ENCODE measurements at places on chromosomes 4 and X. TPM values are rescaled to one million over a fixed set of nuclear protein-coding genes. Genes with fewer than 3 reads are reported as not detected.

- H3K27me3 ChIP-seq, result no peaks in the 10 kb centered on the region
- H3K27ac ChIP-seq, result no peak overlapping the region
- H3K4me3 ChIP-seq, result no peak overlapping the region
Observed at GRCh38 chr4:153669838-153670237, 14.2 kb upstream of the TLR2 start.

DNA sequence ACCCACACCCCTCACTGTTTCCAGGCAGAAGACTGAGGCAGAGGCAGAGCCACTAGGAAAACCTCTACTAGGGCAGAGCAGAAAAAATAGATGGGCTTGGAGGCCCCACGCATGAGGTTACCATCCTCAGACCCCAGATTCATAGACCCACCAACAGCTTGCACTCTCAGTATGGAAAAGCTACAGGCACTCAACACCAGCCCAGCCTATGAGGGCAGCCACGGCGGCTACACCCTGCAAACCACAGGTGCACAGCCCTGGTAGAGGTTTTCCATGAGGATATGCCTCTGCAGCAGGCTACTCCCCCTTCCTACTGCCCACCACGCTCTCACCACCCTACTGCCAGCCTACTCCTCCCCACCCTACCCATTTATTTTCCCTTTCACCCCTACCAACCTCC is 235.1 kb downstream of the CWH43 start:
- no peaks in the 10 kb centered on the region for H3K36me3 ChIP-seq
- DNase-seq, result no peak
- H3K4me3 ChIP-seq, result no peak overlapping the region
- H3K4me1 ChIP-seq, result no peaks in the 10 kb centered on the region
- no peak overlapping the region for H3K27ac ChIP-seq

- no peak for DNase-seq
- H3K27ac ChIP-seq, result no peak overlapping the region
- no peaks in the 10 kb centered on the region for H3K36me3 ChIP-seq
- no peaks in the 10 kb centered on the region for H3K4me1 ChIP-seq
- no peak overlapping the region for H3K4me3 ChIP-seq
Observed at GRCh38 chrX:83819304-83819703, 41.6 kb upstream of the CYLC1 start.

- H3K4me1 ChIP-seq, result no peaks in the 10 kb centered on the region
- peak; percentile 26 for DNase-seq
- H3K27me3 ChIP-seq, result no peaks in the 10 kb centered on the region
- no peak overlapping the region for H3K4me3 ChIP-seq
- no peak overlapping the region for H3K27ac ChIP-seq
Observed at GRCh38 chrX:153469811-153470410, 465 bp downstream of the HAUS7 start.

- no peak overlapping the region for H3K27ac ChIP-seq
- DNase-seq, result no peak
- no peaks in the 10 kb centered on the region for H3K4me1 ChIP-seq
Observed at GRCh38 chr4:112069110-112069509, 76.1 kb upstream of the FAM241A start.

SPINK2 gene
- not detected for total RNA-seq

GRCh38 chr4:17132226-17132625 is 233.8 kb upstream of the LDB2 start:
- H3K4me1 ChIP-seq, result no peaks in the 10 kb centered on the region
- H3K36me3 ChIP-seq, result no peaks in the 10 kb centered on the region
- H3K27ac ChIP-seq, result no peak overlapping the region
- no peak for DNase-seq
- no peak overlapping the region for H3K4me3 ChIP-seq

DNA sequence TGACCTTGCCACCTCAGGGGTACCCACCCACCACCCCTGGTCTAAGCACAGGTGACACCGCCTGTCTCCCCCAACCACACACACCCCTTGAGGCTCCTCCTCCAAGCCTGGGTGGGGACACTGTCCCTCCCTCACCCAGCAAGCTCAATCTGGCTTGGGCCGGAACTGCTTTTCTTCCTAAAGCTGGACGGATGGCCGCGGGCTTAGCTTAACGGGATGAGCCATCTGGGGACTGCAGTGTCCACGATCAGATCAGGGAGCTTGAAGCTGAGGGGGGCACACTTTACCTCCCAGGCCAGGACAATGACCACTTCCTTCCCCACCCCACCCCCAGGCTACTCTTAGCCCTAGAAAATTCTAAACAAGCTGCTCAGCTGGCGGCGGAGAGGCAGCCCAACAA is 1.0 kb upstream of the SLC6A8 start:
- peaks cover 9% of the 10 kb centered on the region for H3K27me3 ChIP-seq
- H3K36me3 ChIP-seq, result no peaks in the 10 kb centered on the region
- H3K27ac ChIP-seq, result no peak overlapping the region
- H3K4me3 ChIP-seq, result no peak overlapping the region
- no peak for DNase-seq
- no peaks in the 10 kb centered on the region for H3K4me1 ChIP-seq

DNA sequence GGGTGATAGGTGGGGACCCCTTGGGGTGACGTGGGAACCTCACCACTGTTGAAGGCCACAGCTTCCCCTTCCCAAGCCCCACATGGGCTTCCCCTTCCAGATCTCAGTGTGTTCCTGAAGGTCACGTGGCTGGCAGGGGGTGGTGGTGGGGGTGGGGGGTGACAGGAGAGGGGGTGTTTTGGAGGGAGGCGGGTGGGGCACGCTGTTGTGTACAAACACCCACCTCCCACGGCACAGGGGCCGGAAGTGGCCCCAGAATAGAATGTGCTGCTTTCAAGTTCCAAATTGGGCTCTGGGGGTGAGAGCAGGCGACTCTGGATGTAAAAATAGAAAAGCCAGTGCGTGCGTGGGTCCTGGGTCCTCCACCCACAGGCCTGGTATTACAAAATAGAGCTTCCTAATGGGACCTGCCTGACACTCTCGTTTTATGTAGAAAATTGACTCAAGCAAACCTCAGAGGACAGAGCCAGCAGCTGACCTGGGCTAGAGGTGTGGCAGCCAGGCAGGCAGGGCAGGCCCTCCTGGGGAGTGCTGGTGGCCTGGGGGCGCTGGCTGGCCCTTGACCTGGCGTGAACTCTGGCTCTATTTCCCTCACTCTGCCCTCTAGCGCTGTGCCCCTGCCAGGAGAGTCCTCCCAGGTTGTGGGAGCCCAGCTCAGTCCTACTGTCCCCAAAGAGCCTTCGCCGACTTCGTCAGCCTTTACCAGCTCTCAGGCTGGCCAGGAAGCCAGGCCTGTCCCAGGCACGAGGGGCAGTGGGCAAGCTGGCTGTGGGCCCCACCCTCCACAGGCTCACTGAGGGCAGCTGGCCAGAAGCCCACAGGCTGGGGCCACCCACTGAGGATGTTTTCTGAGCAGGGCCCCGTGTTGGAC is 5.4 kb upstream of the SH3BP2 start:
- H3K27me3 ChIP-seq, result no peaks in the 10 kb centered on the region
- H3K27ac ChIP-seq, result peak overlapping the region; percentile 36
- H3K36me3 ChIP-seq, result no peaks in the 10 kb centered on the region
- no peak overlapping the region for H3K4me3 ChIP-seq

- H3K4me3 ChIP-seq, result no peak overlapping the region
- no peak overlapping the region for H3K27ac ChIP-seq
- no peak for DNase-seq
- H3K36me3 ChIP-seq, result no peaks in the 10 kb centered on the region
- no peaks in the 10 kb centered on the region for H3K4me1 ChIP-seq
Observed at GRCh38 chrX:31909850-31910572, 838.2 kb upstream of the FTHL17 start.

GATA1 gene
- 0.43 TPM for total RNA-seq

TEX13D gene
- total RNA-seq, result not detected

DNA sequence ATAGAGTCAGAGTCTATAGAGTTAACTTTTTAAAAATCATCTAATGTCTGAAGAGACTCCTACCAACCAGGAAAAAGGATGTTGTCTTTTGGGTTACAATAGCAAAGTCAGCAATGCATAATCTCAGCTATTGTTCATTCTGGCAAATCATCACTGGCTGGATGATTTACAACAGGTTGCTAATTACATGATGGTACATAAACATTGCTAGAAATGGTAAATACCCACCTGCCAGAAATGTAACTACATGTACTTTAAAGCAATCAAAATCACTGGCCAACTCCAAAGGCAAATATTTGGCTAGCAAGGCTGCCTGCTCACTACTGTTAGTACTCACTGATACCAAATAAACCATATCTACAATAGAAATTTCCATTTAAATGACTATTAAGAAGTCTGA is 91.1 kb downstream of the PPP3CA start:
- H3K36me3 ChIP-seq, result no peaks in the 10 kb centered on the region
- no peaks in the 10 kb centered on the region for H3K27me3 ChIP-seq
- H3K4me3 ChIP-seq, result no peak overlapping the region
- peaks cover 33% of the 10 kb centered on the region for H3K4me1 ChIP-seq

GRCh38 chr4:47238667-47239066 is 207.3 kb downstream of the GABRB1 start:
- H3K27me3 ChIP-seq, result no peaks in the 10 kb centered on the region
- no peak overlapping the region for H3K4me3 ChIP-seq
- H3K36me3 ChIP-seq, result no peaks in the 10 kb centered on the region
- no peak overlapping the region for H3K27ac ChIP-seq
- DNase-seq, result no peak
- no peaks in the 10 kb centered on the region for H3K4me1 ChIP-seq

GRCh38 chr4:26992657-26993361 is 132.2 kb downstream of the STIM2 start:
- no peak overlapping the region for H3K4me3 ChIP-seq
- no peaks in the 10 kb centered on the region for H3K4me1 ChIP-seq
- H3K27ac ChIP-seq, result no peak overlapping the region
- no peaks in the 10 kb centered on the region for H3K36me3 ChIP-seq
- peak; percentile 51 for DNase-seq

DNA sequence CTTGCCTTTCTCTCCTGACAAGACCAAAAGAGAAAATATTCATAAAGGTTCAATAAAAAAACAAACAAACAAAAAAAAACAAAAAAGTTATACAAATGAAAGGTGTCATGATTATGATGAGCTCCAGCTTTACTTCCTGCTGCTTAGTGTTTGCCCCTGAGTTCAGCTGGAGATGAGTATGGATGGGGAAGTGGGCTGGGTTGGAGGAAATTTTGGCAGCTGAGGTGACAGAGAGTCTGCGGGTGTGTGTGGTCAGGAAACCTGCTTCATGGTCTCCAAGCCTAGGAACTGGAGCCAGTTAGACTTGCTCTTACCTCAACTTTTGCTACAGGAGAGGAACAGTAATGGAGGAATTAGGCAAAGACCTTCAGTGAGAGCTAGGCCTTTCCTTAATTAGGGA is 4.3 kb upstream of the CYSLTR1 start:
- peaks cover 8% of the 10 kb centered on the region for H3K27me3 ChIP-seq
- no peak overlapping the region for H3K27ac ChIP-seq
- no peaks in the 10 kb centered on the region for H3K4me1 ChIP-seq

PFKFB1 gene
- total RNA-seq, result not detected

GRCh38 chr4:123651066-123651465 is 254.5 kb downstream of the SPRY1 start:
- H3K36me3 ChIP-seq, result no peaks in the 10 kb centered on the region
- H3K27me3 ChIP-seq, result no peaks in the 10 kb centered on the region
- no peak overlapping the region for H3K27ac ChIP-seq
- no peak for DNase-seq
- H3K4me1 ChIP-seq, result no peaks in the 10 kb centered on the region
- no peak overlapping the region for H3K4me3 ChIP-seq

- no peaks in the 10 kb centered on the region for H3K4me1 ChIP-seq
- peak overlapping the region; percentile 36 for H3K4me3 ChIP-seq
- no peak for DNase-seq
- no peak overlapping the region for H3K27ac ChIP-seq
- H3K36me3 ChIP-seq, result no peaks in the 10 kb centered on the region
- peaks cover 65% of the 10 kb centered on the region for H3K27me3 ChIP-seq
Observed at GRCh38 chrX:73448379-73448778, 1.5 kb downstream of the CDX4 start.

Data from adrenal gland (tissue), 19 donors.